ENCODE measurements at places on chromosomes 5 and 9.

GRCh38 chr9:14909961-14910805 lies at the start of gene FREM1:
TSS of gene FREM1 (minus strand) at chr9:14910428. CDS start at chr9:14868977, 41,451 bp downstream.
- no peak for DNase-seq

DNA sequence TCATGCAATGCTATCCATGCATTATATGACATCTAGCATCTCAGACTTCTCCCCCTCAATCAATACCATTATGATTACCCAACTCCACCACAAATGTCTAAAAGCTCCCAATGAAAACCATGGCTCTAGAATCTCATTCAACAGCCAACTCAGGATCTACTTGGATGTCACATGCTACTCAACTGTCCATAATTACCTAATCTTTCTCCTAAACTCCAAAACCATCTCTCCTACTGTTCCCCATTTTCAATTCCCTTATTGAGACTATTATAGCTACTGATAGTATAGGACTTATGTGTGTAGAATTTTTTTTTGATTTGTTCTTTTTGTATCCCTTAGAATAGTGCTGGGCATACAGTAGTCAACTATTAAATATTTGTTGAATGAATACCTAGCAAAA lies 8.2 kb upstream of the STRBP start:
- DNase-seq = no peak

GRCh38 chr9:130183133-130183762 lies 11.0 kb downstream of the NCS1 start:
- no peak for DNase-seq

GRCh38 chr5:145218019-145218418 lies 617.1 kb downstream of the PRELID2 start:
- DNase-seq = no peak

DNA sequence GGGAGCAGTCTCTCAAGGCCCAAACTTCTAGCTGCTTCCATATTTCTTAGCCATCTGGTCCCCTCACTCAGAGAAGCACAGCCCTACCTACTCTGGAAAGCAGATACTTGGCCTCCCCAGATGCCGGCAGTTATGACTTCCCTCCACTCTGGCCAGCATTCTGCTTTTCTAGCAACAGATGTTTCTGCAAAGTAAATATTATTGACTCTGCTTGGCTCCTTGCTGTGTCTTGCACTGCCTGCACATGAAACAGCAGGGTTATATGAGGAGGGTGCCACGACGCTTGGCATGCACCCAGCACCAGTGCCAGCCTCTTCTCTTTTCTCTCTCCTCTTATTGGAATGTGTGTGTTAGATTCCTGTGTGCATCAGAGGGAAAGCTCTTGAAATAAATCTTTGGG lies 99.7 kb downstream of the ARHGAP26 start:
- no peak for DNase-seq

DNA sequence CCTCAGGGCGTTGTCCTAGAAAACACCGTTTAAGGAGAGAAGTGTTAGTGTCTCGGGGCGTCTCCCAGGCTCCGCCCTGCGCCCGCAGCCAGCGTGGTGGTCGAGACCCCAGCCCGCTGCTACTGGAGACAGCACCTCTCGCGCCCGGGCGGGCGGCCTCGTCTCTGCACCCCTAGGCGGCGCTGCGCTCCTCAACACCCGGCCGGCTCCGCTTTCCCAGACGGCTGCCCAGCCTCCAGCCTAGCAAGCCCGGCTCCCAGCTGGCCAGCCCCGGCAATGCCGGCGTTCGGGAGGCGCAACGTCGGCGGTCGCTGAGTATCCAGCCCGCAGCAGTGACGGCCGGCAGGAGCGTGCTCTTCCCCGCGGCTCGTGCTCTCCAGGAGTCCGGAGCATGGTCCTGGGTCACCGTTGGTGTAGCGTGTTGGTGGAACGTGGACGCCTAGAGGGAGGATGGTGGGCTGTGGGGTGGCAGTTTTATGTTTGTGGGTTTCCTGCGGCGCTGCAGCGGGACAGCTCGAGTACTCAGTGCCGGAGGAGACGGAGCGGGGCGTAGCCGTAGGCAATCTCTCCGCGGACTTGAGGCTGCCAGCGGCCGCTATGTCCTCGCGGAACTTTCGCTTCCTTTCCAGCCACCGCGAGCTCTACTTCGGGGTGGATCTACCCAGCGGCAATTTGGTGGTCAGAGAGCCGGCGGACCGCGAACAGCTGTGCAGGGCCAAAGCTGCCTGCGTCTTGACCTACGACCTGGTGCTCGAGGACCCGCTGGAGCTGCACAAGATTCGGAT lies 536 bp downstream of the PCDHAC1 start:
- DNase-seq = no peak

DNA sequence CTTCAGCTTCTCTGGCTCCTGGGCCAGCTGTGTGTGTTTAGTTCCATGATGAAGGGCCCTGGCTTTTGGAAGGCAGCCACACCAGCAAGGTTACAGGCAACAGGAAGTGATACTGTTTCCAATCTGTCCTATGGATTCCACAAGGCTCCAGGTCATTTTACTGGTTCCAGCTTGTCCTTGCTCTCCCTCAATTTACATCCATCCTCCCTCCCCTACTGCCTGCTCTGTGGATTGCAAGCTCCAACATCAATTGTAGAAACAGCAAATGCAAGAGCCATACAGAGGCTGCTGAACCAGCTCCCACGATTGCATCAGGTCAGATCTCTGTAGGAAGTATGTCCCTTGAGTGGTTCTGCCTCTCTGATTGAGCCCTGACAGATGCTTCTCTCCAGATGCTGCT lies 409.8 kb downstream of the NTRK2 start:
- no peak for DNase-seq

DNA sequence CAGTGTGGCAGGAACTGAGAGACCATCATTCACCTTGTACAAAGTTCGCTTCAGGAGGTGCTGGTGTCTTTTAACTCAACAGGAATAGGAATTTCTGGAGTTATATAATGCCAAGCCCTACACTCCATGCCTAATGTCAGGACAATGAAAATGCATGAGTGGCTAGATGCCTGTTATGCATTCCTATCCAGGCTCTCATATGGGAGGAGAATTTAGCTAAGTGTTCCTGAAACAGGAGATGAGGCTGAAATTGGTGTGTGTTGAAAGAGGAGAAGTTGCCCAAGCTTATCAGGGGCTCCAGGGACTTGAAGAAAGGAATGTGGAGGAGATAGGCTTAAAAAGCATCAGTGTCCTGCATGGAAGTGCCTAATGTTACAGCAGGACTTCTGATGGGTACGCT lies 26.8 kb upstream of the PRUNE2 start:
- DNase-seq = no peak

GRCh38 chr9:126430124-126430523 lies 103.5 kb downstream of the MVB12B start:
- no peak for DNase-seq

DNA sequence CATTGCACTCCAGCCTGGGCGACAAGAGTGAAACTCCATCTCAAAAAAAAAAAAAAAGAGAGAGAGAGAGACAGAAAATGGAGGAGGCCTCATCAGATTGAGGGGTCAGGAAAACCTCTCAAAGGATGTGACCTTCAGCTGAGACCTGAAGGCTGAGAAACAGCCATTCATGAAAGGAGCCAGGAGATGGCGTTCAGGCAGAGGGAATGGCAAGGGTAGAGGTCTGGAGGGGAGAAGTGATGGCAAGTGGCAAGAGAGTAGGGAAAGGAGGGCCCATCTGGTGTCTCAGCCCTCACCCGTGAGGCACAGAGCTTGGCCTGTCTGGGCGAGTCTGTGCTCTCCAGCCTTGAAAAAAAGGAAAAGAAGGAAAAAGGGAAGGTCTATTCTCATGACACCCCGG lies 17.0 kb downstream of the CAMK2A start:
- DNase-seq = no peak

- DNase-seq = no peak
Observed at GRCh38 chr5:54227109-54227508, 83.3 kb downstream of the ARL15 start.

- DNase-seq = no peak
Observed at GRCh38 chr5:148408092-148408491, 24.3 kb downstream of the FBXO38 start.

DNA sequence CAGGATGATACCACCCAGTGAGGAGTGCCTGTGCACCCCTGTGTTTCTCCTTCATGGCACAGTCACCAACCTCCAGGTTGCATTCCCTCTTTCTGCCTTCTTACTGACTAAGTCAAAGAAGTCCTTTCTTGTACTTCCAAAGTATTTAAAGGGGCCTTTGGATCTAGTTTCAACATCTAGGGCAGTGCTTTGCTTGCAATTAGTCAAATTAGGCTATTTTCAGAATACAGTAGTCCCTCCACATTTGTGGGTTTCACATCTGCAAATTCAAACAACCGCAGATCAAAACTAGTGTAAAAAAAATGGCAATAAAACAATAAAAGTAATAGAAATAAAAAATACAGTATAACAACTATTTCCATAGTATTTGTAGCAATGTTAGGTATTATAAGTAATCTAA lies 333.9 kb upstream of the SEMA6A start:
- DNase-seq = no peak

DNA sequence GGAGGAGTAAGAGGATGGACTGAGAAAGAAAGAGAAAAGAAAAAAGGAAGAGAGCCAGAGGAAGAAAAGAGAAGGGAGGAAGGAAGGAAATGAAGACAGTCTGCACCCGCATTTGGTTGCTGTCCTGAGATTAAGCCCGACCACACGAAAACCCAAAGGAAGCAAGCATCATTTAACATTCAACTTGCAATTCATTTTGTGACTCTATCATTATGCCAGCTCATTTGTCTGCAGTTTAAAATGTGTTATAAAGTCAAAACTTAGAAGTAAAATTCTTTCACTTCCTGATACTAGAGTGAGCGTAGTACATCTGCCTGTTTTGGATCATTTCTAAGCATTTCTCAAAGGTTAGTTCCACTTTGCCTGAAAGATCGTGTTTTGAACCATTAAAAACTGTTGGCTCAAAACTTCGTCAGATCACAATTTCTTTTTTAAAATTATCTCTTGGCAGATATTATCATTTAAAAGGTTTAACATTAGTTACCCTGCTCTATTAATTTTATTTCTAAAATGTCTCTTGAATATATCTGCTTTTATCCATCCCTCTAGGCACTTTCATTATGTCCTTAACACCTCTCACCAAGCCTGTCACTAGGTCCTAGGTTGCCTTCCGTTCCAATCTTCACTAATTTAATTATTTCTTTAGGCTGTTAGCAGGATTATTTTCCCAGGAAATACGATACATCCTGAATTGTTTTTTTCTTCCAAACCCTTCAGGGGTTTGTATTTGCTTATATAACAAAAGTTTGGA lies 240.9 kb downstream of the TLE4 start:
- no peak for DNase-seq

- no peak for DNase-seq
Observed at GRCh38 chr5:42826757-42827515, 15.2 kb upstream of the SELENOP start.

DNA sequence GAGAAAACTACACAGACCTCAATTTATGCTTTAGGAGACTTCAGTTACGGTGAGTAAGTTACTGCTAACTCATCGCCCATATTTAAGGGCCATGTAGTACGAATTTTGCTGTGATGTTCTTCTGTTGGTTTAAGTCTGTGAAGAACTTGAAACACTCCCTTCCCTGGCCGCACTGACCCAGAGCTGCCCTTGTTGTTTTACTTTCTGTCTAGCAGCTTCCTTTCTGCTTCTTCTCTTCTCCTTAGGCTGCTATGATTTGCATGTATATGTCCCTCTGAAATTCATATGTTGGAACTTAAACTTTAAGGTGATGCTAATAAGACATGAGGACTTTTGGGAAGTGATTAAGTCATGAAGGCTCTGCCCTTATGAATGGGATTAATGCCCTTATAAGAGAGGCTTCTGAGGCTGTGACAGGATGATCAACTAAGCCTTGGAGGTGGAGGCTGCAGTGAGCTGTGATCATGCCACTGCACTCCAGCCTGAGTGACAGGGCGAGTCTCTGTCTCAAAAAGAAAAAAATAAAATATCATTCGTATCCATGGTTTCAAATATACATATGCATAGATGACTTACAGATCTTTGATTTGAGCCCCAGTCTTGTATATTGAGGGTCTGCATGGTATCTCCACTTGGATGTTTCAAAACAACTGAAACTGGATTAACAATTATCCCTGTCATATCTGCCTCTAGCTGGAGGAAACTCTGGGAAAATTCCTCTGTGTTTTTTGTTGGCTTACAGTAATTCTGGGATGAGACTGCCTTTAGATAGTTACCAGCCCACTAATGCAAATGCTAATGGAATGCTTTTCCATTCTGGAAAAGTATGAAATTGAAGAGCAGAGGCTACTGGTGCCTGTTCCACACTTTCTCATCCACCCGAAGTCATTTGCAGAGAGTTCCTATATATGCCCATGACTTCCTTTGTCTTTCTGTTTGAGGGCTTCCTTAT lies 263.4 kb upstream of the ACTBL2 start:
- no peak for DNase-seq

GRCh38 chr5:114789773-114790402 lies 379.8 kb downstream of the TRIM36 start:
- DNase-seq = no peak

DNA sequence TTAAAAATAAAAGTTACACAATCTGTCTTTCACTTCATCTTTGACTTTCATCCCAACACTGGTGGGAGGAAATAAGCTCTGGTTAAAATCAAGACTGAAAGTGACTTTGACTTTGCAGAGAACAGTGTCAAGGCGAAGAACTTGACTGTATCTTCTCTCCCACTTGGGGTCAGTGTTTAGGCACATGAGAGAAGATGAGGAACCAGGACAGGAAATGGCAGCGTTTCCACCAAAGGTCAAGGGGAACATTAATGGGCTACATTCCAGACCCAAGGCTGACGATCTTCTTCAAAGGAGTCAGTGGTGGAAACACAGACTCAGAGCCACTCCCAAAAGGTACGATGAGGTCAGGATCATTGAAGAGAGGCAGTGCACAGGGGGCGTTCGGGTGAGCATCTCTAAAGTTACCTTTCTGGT lies 409.5 kb downstream of the ARHGEF28 start:
- DNase-seq = no peak
